CD4-positive, alpha-beta memory T cell (primary cell): ENCODE measurements at places on chromosomes 2 and 18. TPM values are rescaled to one million over a fixed set of nuclear protein-coding genes. Genes with fewer than 3 reads are reported as not detected.

DNA sequence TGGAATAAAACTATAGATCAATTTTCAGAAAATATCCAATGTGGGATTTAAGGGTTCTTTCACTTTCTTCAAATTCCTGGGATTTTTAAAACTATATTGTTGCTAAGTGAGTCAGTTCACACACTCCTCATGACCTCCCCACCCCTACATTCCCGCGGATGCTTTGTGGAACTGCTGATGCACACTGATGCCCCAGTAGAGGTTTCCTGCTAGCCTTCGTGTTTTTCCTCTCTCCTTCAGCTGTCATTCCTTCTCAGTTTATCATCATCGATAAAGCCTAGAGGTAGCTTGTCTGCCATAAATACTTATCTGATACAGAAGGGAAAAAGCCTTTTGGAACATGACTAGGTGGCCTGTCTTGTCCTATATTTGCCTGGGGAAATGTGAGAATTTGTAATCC is 67.4 kb upstream of the GALNT5 start:
- no peak for DNase-seq

DNA sequence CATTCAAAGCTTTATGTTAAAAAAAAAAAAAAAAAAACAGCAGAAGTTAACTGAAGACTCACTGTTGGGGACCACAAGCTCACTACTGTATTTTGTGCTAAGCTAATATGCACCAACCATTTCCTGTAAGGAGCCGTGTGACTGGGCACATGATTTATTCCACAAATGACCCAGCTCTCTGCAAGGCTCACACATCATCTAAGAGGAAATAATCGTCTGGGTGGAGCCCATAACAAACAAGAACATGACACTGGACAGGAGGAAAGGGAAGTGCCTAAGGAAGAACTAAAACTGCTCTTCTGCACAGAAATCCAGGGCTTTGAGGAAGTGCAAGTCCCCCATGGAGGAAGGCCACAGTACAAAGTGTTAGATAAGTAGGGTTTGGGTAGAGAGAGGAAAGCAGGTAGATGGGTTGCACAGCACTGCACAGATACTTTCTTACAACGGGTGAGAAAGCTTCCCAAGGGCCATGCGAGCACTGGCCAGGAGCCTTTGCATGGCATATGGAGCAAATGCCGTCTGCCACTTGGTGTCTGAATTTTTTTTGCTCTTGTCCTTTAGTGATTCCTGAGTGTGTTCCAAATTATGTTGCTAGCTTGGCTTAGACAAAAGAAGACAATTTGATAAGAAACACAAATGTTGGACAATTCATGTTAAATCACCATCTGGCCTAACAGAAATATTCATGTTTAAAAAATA is 24.4 kb downstream of the NFE2L2 start:
- DNase-seq, result peak; percentile 46

Gene DTNB
- 45.3 TPM for total RNA-seq

DNA sequence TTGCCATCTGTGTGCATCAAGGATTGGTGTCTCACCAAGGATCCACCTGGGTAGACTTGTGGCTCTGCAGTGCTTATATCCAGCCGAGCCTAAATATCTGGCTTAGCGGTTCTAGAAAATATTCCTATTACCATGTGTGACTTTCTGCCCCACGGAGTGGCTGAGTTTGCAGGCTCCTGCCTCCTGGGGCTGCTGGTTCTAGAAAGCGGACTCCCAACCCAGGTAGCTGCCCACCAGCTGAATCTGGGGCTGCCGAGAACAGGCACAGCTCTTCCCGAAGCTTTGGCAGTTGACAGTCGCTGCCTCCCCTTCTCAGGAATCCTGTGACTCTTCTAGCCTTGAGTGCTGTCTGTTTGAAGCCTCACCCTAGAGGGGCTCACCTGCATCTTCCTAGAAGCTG is 104.6 kb downstream of the TPGS2 start:
- no peak for DNase-seq

Gene FEV
- not detected for total RNA-seq

Gene IL1A
- not detected for total RNA-seq

DNA sequence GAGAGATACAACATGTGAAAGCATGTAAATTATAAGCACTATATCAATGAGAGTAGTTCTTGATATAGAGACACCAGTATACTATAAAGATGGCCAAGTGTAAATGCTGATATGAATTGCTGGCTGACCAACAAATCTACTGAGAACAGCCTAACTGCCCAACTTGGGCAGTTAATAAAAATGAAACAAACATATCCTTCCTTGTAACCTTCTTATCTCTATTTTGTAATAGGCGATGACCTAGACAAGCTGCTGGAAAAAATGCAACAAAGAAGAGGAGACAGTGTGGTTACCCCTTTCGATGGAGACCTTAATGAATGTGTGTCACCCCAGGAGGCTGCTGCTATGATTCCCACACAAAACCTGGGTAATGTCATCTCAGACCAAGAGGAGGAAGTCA is 148.7 kb downstream of the ESCO1 start:
- DNase-seq, result no peak

Gene CDH7
- total RNA-seq, result not detected

GRCh38 chr18:59054496-59055287 is 85.0 kb upstream of the SEC11C start:
- DNase-seq, result no peak

DNA sequence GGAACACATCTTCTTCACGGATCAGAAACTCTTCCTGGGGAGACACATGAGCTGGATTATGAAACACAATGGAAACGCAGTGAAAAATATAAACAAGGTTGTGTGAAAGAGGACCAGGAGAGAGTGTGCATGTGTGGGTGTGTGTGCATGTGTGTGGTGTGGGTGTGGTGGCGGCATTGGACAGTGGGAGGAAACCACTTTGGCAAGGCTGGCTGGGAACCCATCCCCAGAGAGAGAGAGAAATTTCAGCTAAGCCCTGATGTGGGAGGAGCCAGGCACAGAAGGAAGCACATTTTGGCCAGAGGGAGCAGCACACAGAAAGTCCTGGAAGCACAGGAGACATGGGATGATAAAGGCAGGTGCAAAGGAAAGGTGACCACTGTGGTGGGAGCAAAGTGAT is 147.6 kb upstream of the COPS8 start:
- no peak for DNase-seq

GRCh38 chr18:26654616-26655524 is 106.5 kb upstream of the KCTD1 start:
- no peak for DNase-seq

GRCh38 chr2:215010390-215010789 is 128.0 kb downstream of the ABCA12 start:
- DNase-seq, result no peak

GRCh38 chr2:44663471-44664073 is 277.9 kb upstream of the SIX3 start:
- DNase-seq, result no peak

DNA sequence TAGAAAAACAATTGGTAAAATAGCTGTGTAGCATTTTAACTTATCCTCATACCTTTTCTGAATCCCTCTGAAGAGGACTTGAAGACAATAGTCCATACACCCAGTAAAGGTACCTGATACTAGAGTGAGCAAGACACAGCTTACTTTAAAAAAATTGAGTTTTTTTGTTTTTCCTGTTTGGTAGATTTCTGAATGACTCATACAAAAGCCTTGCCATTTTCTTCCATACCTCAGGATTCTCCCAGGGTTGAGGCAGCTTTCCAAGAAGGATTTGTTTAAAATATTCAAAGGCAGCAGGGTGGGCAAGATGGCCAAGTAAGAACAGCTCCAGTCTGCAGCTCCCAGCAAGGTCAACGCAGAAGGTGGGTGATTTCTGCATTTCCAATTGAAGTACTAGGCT is 551.0 kb upstream of the LRATD1 start:
- DNase-seq, result no peak

Gene C2orf72
- not detected for total RNA-seq

GRCh38 chr2:113117541-113118262 is 9.7 kb upstream of the IL1RN start:
- no peak for DNase-seq

DNA sequence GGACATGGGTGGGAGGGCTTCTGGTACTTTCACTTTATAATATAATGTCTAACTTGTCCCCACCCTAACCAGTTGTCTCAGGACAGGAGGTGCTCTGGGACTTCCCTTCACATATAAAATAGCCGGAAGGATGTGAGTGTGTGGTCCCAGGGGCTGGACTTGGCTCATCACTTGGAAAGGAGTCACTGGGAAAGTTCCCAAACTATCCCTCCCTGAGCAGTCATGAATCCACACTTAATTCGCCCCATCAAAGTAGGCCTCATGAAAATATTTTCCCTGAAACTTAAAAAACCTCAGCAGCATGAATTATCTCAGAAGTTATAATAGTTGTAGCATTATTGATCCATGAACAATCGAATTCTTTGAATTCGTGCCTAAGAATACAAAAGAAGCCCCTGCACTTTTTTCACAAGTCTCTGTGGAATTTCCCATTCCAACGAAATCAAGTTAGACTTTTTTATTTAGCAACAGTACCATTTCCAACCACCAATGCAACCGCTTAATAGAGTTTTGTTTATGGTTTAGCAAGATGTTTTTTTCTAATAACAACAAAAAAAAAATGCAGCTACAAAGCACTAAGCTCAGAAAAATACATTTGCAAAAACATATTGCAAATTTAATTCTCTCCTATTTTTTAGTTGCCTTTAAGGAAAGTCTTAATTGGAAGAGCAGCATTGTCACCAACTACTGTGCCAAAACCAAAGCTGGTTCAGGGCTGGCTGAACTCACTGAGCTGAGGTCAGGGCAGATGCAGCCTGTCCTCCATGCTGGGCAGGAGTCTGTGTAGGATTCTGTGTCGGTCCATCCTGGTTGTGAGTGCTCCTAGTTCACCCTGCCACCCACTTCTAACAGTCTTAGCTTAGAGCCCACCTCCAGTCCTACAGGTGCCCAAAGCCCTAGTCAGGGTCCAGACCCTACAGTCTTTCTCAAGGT is 68.8 kb upstream of the SPTBN1 start:
- DNase-seq, result no peak

GRCh38 chr2:144137705-144138428 is 382.1 kb downstream of the ZEB2 start:
- no peak for DNase-seq

DNA sequence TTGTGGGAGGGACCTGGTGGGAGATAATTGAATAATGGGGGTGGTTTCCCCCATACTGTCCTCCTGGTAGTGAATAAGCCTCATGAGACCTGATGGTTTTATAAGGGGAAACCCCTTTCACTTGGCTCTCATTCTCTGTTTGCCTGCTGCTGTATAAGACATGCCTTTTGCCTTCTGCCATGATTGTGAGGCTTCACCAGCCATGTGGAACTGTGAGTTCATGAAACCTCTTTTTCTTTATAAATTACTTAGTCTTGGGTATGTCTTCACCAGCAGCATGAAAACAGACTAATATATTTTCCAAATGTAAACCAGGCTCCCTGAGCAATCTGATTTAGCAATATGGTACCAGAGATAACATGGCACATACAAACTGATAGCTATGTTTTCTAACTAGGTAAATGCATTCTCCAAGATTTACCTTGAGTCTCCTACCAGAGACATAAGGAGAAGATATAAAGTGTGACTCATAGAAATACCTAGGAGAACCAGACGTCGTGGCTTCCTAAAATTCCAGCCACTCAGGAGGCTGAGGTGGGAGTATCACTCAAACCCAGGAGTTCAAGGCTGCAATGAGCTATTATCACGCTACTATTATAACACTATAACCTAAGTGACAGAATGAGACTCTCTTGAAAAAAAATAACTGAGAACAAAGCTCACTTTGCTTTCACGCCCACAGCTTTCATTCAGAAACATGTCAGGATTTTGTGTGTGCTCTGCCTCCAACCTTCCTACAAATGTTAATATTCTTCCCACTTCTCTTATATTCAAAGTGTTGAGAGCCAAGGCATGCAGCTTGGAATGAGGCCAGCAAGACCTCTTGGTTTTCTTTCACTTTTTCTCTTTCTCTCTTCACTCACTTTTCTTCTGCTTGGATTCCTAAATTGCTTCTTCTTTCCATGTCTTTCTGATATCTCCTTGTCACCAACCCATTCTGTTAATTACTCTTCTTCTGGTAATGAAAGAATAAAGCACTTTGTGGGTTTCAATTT is 263.9 kb upstream of the UBE2E3 start:
- no peak for DNase-seq

DNA sequence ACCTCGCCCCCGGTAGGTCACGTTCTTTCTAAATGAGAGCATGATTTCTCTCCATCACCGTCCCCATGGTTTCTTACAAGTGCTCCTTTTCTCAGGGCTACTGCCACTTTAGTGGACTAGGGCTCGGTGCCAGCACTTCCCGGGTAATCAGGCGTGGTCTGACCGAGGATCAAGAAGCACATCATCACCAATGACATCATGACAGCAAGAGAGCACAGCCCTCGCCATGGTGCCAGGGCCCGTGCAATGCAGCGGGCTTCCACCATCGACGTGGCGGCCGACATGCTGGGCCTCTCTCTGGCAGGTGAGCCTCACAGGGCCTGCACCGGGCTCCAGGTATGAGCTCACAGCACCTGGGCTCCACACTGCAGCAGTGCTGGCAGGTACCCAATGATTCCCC is 75.2 kb downstream of the INPP4A start:
- no peak for DNase-seq

Gene RBFA
- total RNA-seq, result 14.9 TPM

DNA sequence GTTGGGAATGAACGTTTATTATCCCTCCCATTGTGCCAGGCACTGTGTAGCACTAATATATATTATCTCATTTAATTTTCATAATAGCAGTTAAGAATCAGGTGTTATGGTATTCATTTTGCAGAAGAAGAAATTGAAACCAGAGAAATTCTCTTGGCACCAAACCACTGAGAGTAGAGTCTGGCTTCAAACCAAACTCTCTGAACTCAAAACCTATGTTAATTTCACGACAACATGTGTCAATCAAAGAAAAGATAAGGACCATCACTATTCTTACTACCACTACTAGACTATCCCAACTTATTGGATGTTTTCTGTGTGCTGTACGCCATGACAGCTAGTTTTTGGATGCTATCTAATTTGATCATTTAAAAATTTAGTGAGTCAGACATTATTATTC is 24.1 kb upstream of the ZEB2 start:
- DNase-seq, result no peak
